Panc1 (cell line): ENCODE measurements at places on chromosomes 1 and 21. TPM values are rescaled to one million over a fixed set of nuclear protein-coding genes. Genes with fewer than 3 reads are reported as not detected.
A peak's percentile ranks its signal among the peaks of the same experiment; 100 is the strongest.

OR10J5 gene
- not detected for total RNA-seq

FCGR3B gene
- not detected for total RNA-seq

FCRL5 gene
- total RNA-seq, result not detected

EVI5 gene
- total RNA-seq, result 21.2 TPM

INSRR gene
- not detected for total RNA-seq

CRABP2 gene
- total RNA-seq, result 1,115 TPM

GBP3 gene
- total RNA-seq, result 2.5 TPM

- DNase-seq, result no peak
These were observed 8.0 kb upstream of the MEX3A start for GRCh38 chr1:156090138-156090839.

DNA sequence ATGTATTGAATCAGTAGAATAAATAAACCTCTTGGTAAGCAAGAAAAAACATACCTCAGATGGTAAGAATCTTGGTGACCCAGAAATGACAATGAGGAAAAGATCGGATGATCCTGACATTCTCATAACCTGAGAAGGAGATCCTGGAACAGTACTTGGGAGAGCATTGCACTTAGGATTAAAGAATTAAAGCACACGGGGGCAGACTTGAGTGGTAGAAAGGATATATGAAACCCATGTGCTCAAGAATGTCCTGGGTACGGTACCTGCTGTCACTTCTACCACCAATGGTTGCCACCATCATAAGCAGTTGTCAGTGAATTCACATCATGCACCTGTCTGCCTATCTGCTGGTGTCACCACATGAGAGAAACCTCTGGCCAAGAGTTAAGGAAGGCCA, 108.9 kb upstream of the GJB5 start:
- DNase-seq, result no peak

GRCh38 chr1:37945743-37946702, 830 bp downstream of the INPP5B start:
- no peak for DNase-seq

GRCh38 chr1:33382661-33383415, 48.1 kb downstream of the PHC2 start:
- no peak for DNase-seq

- DNase-seq, result no peak
These were observed 4.3 kb downstream of the PTPN14 start for GRCh38 chr1:214546886-214547641.

DNA sequence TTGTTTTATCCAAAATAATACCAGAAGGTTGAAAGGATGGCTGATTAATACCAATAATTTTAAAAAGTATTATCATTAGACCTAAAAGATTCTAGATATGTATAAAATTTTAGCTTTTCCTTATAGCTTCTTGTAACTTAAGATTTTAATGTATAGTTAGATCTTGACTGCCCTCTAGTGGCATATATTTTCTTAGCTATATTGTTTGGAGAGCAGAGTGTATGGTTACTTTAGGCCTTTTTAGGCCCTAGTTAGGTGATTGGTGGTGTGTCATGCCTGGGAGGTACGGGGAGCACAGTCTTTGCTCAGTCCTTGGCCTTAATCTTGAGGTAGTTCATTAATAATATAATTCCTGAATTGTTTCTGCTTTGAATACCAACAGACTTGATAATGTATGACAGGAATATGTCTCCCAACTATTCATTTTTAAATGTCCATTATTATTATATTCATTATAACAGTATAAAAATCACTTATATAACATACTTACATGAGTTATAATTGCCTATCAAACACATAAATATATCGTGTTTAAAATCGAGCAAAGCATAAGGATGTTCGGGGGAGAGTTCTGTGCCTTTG, 328.4 kb downstream of the ZP4 start:
- DNase-seq, result peak; percentile 32

DNA sequence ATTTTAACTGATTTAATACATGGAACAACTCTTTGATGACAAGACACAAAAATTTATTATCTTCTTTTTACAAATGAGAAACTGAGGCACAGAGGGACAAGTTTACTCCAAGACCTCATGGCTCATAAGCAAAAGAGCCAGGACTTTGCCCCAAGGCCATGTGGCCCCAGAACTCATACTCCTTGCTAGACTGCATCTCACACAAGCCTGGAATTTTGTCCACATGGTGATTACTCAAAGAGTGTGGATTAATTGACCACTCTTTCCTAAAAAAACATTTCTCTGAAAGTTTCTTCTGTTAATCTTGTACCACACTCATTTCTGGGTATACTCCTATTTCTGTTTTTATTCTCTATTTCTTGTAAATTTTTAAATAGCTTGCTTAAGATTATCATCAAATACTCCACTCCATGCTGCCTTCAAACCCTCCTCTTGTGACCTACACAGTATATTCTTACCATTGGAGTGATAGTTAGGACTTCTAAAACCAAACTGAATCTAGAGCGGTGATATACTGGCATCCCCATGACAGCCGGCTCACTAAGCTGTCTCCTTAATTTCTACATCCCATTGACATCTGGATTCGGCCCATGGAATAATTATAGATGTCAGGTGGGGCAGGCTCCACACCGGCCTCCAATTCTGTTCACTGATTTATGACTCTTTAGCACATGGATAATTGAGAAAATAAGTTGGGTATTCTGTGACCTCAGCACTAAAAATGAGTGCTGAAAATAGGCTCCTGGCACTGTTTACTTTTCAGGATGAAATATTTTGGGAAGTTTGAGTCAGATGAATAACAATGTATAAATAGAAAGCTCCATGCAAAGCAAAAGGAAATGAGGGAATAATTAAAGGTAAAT, 16.1 kb downstream of the RGS4 start:
- no peak for DNase-seq

DNA sequence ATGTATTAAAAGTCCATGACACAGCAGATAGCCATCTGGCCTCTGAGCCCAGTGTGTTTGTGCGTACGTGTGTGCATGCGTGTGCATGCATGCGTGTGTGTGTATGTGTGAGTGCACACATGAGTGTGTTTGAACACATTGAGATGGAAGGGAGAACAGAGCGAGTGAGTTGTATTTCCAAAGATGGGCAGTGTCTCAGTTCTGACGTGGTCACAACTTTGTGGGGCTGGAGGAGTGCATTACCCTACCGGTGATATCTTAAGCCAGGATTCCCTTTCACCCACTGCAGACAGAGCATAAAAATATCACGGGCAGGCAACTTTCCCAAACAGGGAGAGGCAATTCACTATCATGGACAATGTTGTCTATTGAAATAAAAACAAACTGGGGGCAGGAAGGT, 27.8 kb downstream of the IRF2BP2 start:
- no peak for DNase-seq

DNA sequence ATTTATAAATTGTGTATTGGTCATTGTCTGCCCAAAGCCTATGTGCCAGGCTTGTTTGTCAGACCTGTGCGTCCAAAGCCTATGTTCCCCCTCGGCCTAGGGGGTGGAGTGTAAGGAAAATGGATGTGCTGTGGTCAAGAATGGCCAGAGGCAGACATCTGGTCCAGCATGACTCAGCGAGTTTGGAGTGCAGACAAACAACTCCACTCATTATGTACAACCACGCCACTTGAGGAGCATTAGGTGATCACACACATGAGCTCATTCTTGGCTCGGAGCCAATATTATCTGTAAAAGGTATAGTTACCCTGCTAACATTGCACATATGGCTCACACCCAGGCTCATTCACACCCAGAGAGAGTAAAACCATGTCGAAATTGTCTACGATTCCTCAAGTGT, 1047.6 kb upstream of the ADGRL4 start:
- DNase-seq, result no peak

DNA sequence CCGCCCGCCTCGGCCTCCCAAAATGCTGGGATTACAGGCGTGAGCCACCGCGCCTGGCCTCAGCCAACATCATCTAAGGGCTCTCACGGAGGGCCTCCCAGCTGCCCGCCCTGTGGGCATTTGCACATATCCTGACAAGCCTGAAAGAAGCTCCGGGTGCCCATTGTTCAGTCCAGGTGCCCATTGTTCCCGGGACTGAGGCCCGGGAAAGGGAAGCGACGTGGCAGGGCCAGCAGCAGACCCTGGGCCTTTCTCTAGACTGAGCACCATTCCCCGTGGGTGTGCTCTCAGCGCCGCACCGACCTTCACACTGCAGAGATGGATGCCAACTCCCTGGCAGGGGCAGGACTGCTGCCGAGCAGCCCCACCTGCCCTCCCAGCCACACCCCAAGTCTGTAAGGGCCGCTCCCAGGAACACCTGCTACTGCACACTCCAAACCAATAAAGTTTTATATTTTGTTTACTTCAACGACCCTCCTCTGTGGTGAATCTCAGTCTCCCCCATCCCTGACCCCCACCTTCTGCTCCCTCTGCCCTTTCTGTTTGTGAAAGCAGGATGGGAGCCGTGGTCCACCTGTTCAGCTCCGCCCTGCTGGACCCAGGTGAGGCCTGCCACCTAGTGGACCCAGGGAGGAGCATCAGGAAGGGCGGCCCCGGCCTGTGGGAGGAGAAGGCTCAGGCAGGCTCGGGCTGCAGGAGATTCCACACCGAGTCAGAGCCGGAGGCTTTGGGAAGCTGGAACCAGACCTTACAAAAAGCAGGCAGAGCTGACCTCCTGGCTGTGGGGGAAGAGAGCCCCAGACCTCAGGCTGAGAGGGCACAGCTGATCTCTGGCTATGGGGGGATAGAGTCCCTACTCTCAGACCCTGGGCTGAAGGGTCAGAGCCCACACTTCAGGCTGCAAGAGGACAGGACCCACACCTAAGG, 1.1 kb upstream of the TMEM82 start:
- DNase-seq, result peak; percentile 32

DNA sequence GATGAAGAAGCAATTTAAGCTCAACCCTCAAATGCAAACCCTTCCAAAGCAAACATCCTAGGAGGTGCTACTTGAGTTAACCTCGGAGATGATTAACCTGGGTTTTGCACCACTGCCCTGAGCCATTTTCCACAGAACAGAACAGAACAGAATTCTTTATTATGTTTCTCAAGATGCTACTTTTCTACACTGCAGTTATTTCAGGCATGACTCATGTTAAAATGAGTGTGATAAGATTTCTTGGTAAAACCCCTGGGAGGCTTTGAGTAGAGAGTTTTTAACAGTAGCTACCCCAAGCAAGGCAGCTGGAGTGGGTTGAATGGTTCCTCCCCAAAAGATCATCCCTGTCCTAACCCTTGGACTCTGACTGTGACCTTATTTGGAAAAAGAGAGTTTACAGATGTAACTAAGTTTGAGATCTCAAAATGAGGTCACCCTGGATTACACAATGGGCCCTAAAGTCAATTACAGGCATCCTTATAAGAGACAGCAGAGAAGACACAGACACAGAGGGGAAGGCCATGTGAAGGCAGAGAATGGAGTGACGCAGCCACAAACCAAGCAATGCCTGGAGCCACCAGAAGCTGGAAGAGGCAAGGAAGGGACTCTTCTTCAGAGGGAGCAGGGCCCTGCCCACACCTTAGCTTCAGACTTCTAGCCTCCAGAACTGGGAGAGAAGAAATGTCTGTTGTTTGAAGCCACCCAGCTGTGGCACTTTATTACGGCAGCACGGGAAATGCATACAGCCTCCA, 153.4 kb downstream of the ETS2 start:
- DNase-seq, result no peak

DNA sequence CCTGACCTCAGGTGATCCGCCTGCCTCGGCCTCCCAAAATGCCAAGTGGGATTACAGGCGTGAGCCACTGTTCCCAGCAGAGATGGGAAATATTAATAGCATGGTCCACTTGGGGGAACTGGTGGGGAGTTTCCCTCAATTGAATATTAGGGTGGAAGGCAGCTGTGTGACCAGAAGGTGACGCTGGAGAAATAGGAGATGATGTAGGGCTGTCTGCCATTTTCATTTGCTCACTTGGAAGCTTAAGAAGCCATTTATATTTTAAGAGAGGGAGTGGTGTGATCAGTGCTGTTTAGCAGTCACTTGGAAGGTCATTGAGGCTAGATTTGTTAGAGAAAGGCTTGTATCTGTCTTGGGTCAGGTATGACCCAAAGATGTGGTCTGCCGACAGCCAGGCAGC, 19.9 kb downstream of the KDM4A start:
- DNase-seq, result no peak
